NCI-H1694 (cell line): ENCODE measurements at places on chromosomes 7 and 10.
A peak's percentile ranks its signal among the peaks of the same experiment; 100 is the strongest.

DNA sequence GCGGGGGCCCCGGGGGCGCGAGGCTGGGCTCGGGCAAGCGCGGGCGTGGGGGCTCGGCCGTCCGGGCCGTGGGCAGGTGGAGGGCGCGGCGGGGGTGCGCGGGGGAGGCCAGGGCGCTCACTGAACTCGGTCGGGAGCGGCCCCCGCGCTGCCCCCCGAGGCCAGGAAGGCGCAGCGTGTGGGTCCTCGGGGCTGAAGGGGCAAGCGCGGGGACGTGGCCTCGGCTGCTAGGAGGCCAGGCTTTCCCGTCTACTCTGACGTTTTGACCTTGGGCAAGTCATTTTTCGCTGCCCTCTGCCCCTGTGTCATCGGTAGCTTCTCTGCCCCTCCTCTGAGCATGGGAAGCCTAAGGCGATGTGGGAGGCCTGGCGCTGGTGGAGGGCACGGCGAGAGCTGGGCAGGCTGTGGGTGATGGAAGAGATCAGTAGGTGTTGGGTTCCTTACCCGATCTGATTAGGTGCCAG lies 441 bp downstream of the FBH1 start:
- no peak for DNase-seq

- peak; percentile 28 for DNase-seq
Measured at GRCh38 chr7:105389088-105389650, 448 bp upstream of the SRPK2 start.

DNA sequence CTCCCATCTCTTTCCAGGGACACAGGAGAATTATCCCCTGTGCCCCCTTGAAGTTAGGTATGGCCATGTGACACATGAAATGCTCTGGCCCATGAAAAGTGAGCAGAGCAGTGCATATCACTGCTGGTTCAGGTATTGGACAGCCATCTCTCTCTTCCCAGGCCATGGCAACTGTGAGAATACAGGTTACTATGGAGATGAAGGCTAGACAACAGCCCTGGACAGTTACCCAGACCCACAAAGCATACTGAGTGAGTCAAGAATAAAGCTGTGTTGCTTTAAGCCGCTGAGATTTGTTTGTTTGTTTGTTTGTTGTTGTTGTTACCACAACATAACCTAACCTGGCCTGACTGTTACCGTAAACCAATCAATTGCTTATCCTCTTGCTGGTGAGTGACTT lies 722.3 kb downstream of the KCNMA1 start:
- DNase-seq = no peak

DNA sequence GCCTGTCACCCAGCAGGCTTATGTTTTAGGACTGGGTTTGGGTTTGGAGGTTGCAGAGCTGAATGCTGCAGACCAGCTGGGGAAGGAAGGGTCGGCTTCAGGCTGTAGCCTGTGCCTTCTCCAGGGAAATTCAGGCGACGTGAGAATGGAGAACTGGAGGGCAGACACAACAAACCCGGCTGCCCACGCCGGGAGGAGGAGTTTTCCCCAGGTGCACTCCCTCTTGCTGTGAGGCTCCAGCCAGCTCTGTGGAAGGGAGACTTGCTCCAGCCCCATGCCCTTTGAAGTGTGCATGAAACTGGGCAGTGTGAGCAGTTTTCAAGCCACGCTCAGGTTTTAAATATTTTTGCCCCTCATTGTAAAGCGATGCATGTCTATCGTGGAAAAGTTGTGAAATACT lies 279.1 kb downstream of the CCSER2 start:
- no peak for DNase-seq

- no peak for DNase-seq
Measured at GRCh38 chr7:27207348-27207985, 7.6 kb upstream of the HOXA13 start.

DNA sequence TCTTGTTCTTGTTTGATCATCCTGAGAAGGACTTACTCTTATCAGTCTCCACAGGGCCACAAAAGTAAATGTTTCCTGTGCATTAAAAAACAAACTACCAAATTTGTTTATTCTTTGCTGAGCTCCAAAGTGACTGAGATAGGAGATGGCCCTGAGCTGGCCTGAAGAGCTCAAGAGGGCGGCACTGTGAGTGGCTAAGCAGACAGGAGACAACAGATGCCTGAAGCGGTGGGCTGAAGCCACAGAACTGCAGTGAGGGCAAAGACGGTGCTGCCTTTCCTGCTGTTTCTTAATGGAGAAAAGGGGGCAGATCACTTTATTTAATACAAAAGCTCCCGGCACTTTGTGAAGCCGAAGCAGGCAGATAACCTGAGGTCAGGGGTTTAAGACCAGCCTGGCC lies 379.6 kb downstream of the ARL4A start:
- no peak for DNase-seq
